ENCODE measurements at places on chromosomes 5 and 9.

DNA sequence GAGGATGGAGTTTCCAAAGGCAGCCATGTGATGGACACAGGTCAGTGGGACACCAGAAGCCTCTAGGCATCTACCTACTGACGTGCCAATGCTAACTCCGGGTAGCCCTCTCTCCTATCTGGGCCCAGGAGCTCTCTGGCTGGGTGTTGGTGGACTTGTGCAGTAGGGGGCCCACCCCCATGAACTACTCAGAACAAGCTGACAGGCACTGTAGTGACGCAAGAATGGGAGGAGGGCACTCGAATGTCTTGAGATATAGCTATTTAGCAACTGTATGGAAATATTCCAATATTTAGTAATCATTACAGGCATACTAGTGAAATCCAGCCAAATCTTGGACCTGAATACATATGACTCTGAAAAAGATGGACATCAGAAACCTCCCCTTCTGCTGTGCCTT, 5.7 kb upstream of the DOCK2 start:
- no peak for DNase-seq

GRCh38 chr9:98046180-98046543, 10.4 kb upstream of the NANS start:
- DNase-seq = no peak

DNA sequence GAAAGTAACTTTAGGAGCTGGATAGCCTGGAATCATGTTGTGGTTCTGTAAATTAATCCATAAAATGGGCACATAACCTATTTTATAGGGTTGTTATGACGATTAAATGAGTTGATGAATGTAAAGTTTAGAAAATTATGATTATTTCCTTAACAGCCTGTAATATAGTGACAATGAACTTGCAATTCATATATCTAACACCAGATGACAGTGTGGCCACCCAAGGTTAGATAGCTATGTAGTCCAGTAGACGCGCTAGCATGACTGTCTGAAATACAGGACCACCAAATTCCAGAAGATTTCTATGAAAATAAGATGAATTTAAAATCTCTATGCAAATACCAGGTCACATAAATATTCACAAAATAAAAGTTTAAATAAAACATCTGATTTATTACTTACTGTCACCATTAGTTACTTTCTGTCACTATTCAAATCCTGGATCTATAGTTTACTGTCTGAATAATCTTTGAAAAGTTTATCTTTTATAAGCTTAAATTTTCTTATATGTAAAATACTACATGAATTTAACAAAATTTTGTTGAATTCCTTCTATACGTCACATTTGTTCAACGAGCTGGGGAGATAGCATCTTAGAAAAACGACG, 26.1 kb upstream of the MACIR start:
- peak; percentile 60 for DNase-seq

DNA sequence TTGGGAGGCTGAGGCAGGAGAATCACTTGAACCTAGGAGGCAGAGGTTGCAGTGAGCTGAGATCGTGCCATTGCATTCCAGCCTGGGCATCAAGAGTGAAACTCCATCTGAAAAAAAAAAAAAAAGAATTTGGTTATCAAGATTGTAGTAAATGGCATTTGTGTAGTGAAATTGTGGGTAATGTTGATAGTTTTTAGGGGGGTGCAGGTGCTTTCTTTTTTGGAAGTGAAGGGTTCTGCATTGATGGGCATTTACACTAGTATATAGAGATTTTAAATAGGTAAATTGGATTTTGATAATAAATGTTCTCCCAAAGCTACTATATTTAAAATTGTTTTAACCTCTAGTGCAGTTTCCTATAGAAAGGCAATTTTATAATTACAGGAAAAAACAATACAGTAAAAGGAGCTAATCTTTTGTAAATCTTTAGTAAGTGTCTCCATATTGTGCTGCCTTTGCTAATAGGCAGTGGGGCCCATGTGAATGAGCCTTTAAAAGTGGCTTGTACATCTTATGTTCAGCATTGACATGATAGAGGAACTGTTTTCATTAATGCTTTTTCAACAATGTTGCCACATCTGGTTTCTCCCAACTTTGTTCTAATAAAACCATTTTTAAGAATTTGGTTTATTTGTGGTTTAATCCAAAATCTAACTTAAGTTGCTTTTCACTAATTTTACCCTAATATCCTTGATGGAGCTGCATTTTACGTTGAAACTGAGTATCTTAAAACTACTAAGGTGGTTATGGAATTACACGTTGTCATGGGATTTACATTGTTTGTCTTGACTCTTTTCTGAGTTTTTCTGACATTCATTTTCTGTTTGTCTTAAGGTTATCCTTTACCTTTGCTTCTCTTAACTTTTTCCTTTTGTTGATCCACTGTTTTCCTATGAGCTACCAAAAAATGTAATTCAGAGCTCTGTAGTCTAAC, 11.1 kb downstream of the MATR3 start:
- DNase-seq = no peak

DNA sequence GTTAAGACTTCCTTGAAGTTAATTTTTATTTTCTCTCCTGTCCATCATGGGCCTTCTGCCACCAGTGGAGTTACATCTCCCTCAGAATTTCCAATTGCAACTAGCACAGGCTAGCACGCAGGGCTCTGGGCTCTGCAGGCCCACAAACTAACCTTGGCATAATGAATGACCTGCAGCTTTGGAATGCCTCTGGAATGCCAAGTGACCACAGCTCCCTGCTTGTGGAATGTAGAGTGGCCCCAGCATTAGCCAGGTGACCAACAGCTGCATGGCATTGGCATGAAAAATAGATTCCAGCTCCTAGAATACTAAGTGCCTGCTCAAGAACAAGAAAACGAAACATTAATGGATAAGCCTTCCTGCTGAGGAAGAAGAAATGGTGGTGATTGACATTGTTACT, 726.1 kb downstream of the BRINP1 start:
- no peak for DNase-seq

DNA sequence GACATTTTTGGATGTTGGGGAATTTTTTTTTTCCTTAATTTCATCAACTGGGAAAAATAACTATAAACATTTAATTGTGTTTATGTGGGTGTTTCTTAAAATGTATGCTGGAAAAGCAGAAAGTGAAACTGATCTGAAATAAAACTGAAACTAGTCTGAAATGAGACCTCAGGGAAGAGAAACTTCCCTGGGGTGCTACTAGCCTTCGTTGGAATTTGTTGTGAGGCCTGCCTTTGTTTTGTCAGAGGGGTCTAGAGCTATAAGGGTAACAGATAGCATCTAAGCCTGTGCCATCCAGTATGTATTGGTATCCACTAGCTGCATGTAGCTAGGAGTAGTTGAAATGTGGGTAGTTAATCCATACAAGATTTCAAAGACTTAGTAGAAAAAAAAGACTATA, 10.4 kb downstream of the ZNF618 start:
- DNase-seq = peak; percentile 39

DNA sequence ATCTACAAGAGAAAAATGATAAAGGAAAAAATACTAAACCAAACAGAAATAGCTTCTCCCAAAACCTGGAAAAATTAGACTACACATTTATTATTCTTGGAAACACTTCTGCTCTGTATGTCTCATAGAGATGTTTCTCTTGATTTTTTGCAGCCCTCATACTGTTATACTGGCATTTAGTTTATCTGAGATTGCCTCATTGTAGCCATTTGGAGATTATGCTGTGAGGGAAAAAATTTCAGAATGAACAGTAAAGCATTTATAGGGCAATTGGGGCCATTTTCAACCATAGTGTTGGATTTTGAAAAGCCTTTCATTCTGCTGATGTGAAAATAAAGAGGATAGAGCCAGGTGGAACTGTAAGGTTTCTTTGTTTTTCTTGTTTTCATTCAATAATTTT, 441.8 kb upstream of the RIOK2 start:
- DNase-seq = peak; percentile 16

DNA sequence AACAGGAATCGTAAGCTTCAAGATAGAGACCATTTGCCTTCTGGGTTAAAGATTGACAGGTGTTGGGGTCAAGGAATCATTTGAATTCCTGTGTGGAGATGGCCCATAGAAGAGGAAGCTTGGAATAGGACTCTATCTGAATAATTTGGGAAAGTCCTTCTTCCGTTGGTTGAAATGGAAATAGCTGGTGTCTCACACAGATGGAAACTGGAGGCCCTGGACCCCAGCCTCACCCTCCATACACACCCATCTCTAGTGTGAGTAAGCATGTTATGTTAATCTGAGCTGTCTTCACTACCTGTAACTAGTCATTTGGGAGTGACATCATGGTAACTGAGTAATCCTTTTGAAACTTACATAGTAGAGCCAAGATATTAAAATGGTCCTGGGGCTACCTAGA, 184.4 kb downstream of the CD180 start:
- no peak for DNase-seq

- DNase-seq = peak; percentile 48
Observed at GRCh38 chr9:116383936-116384335, 230.3 kb downstream of the PAPPA start.

DNA sequence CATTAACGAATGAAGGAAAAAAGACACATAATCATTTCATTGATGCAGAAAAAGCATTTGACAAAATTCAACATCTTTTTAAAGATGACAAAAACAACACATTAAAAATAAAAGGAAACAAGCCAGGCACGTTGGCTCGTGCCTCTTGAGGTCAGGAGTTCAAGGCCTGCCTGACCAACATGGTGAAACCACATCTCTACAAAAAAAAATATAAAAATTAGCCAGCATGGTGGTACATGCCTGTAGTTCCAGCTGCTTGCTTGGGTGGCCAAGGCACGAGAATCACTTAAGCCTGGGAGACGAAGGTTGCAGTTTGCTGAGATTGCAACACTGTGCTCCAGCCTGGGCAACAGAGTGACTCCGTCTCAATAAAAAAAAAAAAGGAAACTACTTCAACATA, 77.0 kb downstream of the ERCC6L2 start:
- no peak for DNase-seq

- no peak for DNase-seq
Observed at GRCh38 chr5:54214722-54215121, 95.7 kb downstream of the ARL15 start.

- DNase-seq = no peak
Observed at GRCh38 chr5:124839371-124839998, 93.0 kb upstream of the ZNF608 start.

DNA sequence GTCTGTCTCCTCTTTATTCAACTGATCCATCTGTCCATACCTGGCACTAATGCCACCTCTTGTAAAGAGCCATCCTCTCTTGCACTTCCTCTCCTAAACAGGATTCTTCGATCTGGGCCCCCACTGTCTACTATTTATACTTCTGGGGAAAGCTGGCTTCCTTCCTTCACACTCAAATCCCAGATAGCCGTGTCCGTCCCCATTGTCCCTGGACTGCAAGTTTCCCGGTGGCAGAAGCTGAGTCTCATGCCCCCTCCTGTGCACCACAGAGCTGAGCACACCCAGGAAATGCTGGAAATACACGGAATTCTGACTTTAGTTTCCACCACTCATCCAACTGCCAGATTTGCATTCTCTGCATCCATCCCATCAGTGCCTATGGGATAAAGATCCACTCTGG, 84.0 kb downstream of the MARCHF11 start:
- DNase-seq = no peak

All from EH (cell line).